Caki2 (cell line): ENCODE measurements at places on chromosomes 4 and X. TPM values are rescaled to one million over a fixed set of nuclear protein-coding genes. Genes with fewer than 3 reads are reported as not detected.

PTCHD1 gene
- not detected in 2 replicates for total RNA-seq

TMPRSS11E gene
- total RNA-seq = 0.96 TPM in 1 of 2 replicates, not detected in the other

MEPE gene
- total RNA-seq = not detected in 2 replicates

EFHC2 gene
- not detected in 2 replicates for total RNA-seq

TCEAL4 gene
- 16.6 and 25.7 TPM in 2 replicates for total RNA-seq
